Chondrocyte (in vitro differentiated cells): ENCODE measurements at places on chromosomes 12 and 14. TPM values are rescaled to one million over a fixed set of nuclear protein-coding genes. Genes with fewer than 3 reads are reported as not detected.

The PTPRB gene
- 0.21 to 0.37 TPM (median 0.29 TPM) in 3 replicates for total RNA-seq

GRCh38 chr12:3752096-3752709 is 706 bp downstream of the CRACR2A start:
- no peak for DNase-seq

The PRKD1 gene
- total RNA-seq, result 10.1 to 14.5 TPM (median 11.1 TPM) in 3 replicates

DNA sequence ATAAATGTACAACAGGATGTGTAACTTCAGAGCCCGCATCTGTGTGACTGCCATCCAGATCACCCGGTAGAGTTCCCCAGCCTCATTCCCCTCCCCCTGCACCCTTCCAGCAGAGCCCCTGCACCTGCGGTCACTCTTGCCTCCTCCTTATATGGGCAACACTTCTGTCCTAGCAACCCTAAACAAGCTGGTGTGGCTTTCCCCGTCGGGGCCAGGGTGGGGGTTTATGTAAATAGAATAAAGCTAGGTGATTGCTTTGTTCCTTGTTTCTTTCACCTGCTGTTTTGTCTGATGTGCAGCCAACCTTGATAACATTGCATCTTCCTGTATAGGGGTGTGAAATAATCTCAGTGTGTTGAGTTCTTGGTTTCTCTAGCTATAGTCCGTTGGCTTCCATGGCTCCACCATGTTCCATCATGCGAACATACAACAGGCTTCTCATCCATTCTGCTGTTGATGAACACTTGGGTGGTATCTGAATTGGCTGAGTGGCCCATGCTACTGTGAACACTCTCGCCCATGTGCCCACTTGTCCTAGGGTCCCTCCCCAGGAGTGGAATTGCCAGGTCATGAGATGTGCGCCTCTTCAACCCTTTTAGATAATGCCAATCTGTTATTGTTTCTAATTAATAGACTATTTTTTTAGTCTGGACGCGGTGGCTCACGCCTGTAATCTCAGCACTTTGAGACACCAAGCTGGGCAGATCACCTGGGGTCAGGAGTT is 102.2 kb downstream of the KIF26A start:
- no peak for DNase-seq

DNA sequence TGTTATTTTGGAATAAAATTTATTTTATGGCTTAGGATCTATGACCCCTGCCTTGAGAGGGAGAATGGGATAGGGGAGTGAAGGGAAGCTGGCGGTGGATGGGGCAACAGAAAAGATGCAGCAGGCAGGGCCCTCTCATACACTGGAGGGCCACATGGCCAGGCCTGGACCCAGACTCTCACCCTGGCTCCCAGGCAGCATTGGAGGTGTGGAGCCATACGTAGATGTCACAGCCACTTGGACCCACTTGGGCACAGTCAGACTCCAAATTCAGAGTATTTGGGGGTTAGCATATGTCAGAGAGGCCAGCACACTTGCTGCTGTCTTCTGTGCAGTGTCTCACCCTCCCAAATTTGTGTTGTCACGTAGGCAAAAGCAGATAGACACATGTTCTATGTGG is 6.5 kb downstream of the NAB2 start:
- no peak for DNase-seq

DNA sequence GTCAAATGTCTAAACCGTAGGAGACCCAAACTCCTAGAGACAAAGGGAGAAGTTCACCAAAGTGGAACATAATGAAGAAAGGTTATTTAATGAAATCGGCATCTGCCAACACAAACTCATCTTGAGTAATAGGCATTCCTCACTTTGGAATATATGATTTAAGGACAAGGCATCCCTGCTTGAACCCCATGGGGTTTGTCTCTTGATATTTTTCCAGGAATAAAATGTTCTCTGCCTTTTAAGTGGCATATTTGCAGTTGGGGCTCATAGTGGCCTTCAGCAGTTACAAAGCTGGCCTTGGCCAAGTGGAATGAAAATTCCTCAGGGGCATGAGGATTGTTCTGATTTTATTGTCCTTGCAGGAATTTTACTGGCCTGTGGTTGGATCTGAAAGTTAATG is 7.1 kb downstream of the POP5 start:
- DNase-seq, result no peak

- no peak for DNase-seq
Observed at GRCh38 chr14:74932401-74932901, 9.4 kb upstream of the RPS6KL1 start.

The PTPN11 gene
- 114 to 141 TPM (median 139 TPM) in 3 replicates for total RNA-seq

GRCh38 chr12:104381341-104381730 is 75.4 kb upstream of the CHST11 start:
- no peak for DNase-seq

The MYO1H gene
- not detected in 3 replicates for total RNA-seq

The SDR9C7 gene
- not detected in 3 replicates for total RNA-seq

DNA sequence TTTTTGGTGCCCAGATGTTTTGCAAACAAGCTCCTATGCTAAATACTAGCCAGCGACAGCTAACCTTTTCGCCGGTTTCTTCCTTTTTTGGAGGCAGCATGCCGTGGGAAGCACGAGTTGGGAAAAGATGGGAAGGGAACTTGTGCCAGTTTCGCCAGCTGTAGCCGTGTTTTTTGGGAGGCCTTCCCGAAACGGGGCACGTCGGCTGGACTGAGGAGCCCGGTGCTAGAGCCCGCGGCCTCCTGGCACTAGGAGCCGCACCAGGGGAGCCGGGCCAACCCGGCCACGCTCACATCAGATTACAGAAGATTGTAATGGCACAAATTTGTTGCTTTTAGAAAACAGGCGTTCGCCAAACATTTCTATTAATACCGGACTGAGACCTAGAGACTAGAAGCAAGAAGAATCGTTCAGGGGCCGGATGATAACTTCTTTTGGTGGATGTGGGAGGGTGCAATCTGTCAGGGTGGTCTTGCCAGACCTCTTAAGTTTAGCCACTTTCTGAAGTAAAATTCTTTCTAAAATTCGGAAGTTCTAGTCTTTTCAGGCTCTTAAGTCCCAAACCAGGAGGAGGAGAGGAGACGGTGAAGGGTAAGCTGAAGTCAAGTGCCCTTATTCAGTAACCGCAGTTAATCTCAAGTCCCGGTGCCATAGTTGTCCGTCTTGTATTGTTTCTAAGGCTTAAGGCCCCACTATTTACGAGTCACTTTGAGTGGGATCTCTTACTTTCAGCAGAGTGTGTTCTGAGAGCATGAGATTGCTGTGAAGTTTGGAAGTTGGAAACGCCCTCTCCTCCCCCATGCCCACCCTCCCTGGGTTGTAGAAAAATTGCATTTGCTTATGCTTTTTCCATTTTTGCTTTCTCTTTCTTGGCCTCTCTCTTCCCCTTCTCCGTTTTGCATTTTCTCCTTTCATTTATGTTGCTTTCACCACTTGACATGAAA is 1.3 kb downstream of the RASSF3 start:
- DNase-seq, result no peak

GRCh38 chr12:127389923-127390322 is 877.0 kb upstream of the TMEM132C start:
- DNase-seq, result no peak

DNA sequence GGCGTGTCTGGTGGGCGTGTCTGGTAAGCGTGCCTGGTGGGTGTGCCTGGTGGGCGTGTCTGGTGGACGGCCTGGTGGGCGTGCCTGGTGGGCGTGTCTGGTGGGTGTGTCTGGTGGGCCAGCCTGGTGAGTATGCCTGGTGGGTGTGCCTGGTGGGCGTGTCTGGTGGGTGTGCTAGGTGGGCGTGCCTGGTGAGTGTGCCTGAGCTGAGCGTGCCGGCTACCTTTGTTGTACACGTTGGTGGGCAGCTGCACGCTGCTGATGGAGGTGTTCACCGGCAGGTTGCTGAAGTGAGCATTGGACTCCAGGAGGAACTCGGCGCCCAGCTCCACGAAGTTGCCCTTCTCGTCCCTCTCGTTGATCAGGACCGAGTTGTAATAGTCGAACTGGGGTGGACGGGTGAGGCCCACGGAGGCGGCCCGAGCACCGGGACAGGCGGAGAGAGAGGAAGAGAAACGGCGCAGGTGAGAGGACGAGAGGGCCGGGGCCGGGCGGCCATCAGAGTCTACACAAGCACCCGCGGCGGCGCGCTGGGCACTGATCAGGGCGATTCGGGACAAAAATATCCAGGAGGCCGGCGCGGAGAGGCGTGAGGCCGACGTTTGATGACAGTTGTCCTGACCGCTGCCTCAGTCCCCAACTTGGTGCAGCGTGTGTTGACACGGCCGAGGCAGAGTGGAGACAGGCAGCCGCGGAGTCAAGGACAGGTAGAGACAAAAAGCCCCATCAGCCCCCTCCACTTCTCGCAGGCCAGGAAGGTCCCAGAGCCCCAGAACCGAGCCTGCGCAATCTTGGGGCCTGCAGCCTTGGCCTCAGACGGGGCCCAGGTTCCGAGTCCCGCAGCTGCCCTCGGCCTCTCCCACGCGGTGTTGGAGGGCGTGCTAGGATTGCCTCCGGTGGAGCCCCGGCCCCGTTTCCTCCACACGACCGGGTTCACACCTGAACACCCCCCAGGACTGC is 10.5 kb downstream of the CACNA2D4 start:
- DNase-seq, result no peak

The SOAT2 gene
- not detected in 3 replicates for total RNA-seq

DNA sequence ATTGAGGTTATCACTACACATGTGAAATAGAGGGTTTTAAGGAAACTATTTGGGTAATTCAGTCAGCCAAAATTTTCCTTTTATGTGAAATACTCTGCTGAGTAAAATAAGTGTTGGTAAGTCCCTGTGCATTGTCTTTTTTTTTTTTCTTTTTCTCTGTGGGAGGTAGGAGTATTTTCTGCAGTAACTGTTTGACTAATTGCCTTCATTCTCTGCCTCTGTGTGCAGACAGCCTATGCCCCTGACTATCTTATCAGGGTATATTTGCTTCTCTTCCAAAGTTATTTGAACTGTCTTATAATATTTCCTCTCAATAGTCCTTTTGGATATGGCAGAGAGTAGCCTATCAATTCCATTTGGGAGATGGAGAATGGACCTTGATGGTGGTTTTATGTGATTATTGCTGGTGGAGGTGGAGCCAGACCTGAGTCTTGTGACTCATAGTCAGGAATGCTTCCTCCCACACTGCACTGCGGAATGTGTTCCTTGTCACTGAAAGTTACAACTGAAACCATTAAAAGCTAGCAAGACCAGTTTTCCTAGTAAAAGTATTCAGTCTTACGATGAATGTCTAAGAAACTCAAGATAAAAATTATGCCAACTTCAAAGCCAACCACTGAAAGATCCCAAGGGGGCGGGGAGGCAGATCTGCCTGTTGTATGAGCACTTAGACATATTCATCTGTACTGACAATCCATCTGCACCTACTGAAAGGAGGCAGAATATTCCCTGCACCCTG is 40.9 kb upstream of the STXBP6 start:
- no peak for DNase-seq

The TEX22 gene
- 0.60 to 2.9 TPM (median 2.2 TPM) in 3 replicates for total RNA-seq

DNA sequence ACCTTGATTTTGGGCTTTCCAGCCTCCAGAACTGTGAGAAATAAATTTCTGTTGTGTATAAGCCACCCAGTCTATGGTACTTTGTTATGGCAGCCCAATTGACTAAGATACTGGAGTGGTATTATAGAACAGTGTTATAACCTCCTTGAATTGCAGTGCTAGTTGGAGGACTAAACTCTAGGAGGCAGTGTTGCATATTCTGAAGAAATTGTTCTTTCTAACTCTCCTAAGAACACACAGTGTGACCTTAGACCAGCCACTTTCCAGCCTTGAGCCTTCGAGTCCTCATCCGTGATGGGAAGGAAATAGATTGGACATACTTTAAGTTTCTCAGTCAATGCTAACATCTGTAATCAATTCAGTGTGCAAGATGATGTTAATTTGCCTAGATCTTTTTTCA is 22.4 kb upstream of the LRRC10 start:
- DNase-seq, result no peak

The OR6C2 gene
- not detected in 3 replicates for total RNA-seq

The AQP2 gene
- not detected in 3 replicates for total RNA-seq
